ENCODE measurements at places on chromosomes 3 and 15. TPM values are rescaled to one million over a fixed set of nuclear protein-coding genes. Genes with fewer than 3 reads are reported as not detected.
A peak's percentile ranks its signal among the peaks of the same experiment; 100 is the strongest.

- DNase-seq, result no peak
Observed at GRCh38 chr15:80496096-80496495, 91.9 kb downstream of the ARNT2 start.

- no peak for DNase-seq
Observed at GRCh38 chr3:100635273-100635701, 25.9 kb downstream of the ADGRG7 start.

- no peak for DNase-seq
Observed at GRCh38 chr3:139811331-139811730, 123.7 kb upstream of the CLSTN2 start.

DNA sequence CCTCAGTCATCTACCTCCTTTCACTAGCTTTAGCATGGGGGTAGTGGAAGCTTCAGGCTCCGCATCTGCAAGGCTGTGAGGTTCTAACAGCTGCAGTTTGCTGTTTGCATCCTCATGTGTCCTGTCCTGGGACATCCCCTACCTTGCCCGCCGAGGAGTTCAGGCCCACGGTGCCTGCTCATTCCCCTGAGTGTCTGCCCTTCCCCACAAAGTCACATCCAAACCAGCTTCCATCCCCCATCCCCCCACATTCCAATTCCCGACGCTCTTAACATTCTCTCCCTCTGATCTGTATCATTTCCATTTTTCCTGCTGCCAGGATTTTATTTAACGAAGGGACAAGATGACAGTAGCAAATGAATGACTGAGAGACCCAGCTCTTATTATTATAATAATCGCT lies 43.8 kb downstream of the HRH1 start:
- no peak for DNase-seq

Gene CSPG4
- not detected for total RNA-seq

- DNase-seq, result no peak
Observed at GRCh38 chr15:39598958-39599845, 18.3 kb downstream of the THBS1 start.

GRCh38 chr15:76776480-76776879 lies 128.7 kb downstream of the SCAPER start:
- DNase-seq, result no peak

DNA sequence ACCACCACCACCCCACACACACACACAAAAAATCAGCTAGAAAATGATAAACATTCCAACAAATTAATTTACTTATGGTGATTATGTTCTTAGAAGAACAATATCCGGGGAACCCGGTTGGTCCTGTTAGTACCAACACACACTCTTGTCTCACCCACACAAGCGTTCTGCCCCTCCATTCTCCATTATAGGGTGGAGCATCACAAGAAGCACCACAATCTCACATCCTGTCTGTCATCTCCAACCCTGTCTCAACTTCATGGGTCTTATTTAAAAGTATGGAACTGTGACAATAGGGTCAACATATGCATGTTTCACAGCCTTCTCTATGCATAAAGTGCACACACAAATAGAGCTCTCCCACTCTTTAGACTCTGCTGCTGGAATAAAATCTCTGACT lies 5.6 kb downstream of the GSK3B start:
- DNase-seq, result no peak

GRCh38 chr3:44284949-44285348 lies 43.3 kb downstream of the TOPAZ1 start:
- DNase-seq, result no peak

DNA sequence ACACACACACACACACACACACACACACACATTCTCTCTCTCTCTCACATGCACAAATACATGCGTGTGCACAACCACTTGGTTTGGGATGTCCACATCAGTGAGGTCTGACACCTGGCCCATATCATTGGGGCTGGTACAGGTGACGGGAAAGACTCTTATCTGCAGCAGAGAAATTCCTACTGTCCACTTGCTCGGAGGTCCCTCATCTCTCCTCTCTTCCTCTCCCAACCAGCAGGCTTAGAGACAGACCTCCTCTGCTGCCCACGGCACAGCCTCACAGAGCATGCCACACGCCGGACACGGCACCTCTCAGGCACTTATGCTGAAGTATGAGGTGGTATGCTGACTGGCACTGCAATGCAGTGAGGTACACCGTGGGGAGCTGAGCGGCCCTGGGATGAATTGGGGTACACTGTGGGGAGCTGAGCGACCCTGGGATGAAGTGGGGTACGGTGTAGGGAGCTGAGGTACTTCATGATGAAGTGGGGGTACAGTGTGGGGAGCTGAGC lies 41.7 kb downstream of the MAGEF1 start:
- no peak for DNase-seq

DNA sequence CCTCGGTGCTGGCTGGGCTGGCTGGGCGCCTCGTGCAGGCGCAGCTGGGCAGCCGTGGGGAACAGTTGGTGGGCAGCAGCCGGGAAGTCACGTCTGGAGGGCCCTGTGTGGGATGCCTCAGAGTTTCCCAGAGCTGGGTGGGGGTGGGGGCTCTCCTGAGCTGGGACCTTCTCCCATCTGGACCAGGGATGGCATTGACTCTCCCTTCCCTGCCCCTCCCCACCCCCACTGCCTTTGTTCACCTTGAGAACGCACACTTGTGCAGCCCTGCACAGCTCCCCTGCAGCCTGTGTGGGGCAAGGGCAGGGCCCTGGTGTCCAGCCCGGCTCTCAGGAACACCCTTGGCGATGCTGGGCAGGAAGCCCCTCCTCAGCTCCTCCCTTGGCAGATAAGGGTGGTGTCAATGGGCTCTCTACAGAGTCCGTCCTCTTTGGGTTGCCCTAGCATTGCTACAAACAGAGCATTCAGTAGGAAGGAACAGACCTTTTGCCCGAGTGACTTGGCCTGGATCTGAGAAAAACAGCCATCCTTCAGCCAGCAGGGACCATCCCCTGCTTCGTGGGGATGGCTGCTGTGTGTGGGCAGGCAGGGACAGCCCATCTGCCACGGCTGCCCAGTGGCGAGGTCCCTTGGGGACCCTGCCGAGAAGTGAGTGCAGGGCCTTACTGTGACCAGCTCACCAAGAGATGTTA lies 25.5 kb upstream of the KLF13 start:
- DNase-seq, result no peak

DNA sequence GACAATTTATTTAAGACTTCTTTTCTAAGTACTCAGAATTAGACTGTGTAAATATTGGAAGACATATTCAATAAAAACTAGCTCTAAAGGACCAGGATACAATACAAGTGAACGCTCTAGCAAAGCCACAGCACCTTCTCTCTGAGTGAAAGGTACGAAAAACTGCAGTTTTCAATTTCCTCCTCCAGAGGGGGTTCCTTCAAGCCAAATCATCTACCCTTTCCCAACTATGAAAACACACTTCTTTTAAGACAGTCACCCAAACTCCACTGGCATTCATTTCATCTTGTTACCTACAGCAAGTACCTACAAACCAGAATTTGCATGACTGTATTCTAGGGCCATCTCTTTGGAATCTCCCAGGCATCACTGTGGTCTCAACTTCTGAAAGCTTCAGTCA lies 165.8 kb downstream of the ERC2 start:
- DNase-seq, result no peak

DNA sequence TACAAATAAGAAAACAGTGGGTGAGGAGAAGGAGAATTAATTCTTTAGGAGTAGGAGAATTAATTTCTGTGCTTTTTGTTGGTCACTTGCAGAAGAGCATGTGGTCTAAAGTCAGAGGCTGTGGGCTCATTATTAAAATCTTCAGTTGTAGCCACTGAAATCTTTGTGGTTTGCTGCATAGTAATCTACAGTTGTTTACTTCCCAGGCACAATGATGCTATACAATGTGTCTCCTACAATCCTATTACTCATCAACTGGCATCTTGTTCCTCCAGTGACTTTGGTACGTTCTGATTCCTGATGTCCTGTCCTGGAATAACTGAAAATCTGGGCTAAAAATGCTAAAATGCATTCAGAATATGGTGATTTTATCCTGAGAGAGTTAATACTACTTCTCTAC lies 21.0 kb downstream of the IFT122 start:
- no peak for DNase-seq

- DNase-seq, result no peak
Observed at GRCh38 chr3:49793486-49794085, 6.1 kb downstream of the CDHR4 start.

- no peak for DNase-seq
Observed at GRCh38 chr3:106255870-106256248, 387.0 kb upstream of the CBLB start.

GRCh38 chr15:38202361-38202760 lies 50.3 kb upstream of the SPRED1 start:
- DNase-seq, result no peak

Gene AP3B2
- not detected for total RNA-seq

Gene SPINK8
- not detected for total RNA-seq

Gene WDR72
- not detected for total RNA-seq

Gene MYL3
- total RNA-seq, result not detected

- DNase-seq, result no peak
Observed at GRCh38 chr3:144148356-144148755, 176.7 kb downstream of the DIPK2A start.

DNA sequence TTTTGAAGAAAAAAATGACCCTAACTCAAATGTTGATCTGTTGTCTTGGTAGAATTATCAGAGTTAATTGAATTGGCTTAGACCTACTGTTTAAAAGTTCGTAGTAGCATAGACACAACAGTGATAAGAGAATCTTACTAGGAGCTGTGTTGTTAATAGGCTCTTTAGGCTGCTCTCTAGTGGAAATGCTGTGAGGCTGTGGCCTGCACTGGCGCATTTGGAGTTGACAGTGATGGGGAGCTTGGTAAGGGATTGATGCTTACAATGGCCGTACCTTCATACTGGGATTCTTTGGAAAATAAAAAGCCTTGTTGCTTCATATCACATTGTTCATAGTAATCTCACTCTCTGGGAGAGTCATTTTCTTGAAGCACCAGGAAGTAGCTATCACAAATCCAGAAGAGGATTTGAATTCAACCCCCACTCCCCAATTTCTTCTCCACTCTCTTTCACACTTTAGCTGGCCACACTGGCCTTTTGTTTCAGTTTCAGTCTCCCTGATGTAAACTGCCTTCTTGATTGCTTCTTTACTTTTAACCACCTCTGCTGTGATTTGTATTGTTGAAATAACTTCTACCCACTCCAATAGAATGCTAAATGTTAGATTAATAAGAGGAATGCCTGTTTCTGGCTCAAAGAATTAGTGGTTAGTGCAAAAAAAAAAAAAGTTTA lies 56.6 kb downstream of the CEP63 start:
- no peak for DNase-seq

DNA sequence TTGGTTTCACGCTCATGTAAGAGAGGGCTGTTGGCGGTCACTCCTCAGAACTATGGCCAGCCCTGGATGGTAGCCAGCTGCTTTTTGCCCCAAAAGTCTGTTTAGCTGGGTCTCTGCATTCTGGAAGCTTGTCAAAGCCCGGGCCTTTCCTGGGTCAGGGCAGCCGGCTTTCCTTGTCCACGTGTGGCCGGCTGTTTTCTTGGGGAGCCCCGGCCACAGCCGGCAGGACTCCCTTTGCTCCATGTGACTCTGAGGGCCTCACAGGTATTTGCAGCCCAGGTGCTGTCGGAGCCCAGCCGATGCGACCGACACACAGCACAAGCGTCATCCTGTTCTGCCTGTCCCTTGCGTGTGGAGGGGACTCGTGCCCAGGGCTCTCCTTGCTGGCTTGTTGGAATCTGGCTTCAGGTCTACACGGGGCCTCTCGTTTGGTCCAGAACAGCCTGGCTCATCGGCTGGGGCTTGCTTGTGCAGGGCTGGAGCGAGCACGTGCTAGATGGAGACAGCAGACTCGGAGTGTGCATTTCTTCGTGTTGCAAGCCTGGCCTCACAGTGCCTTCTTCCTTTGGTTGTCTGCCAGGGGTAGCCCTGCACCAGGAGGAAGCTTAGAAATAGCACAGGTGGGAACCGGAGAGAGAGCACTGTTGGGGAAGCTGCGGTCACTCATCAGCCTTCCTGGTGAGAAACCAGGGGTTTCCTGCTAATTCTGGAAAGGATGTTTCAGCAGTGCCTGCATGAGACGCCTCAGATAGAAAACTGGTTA lies 51.5 kb downstream of the PGPEP1L start:
- DNase-seq, result no peak

Gene KNG1
- not detected for total RNA-seq

- DNase-seq, result no peak
Observed at GRCh38 chr3:47342151-47342550, 38.7 kb upstream of the PTPN23 start.

GRCh38 chr3:71562938-71563337 lies 20.6 kb downstream of the FOXP1 start:
- no peak for DNase-seq

Gene SLC22A14
- total RNA-seq, result not detected

GRCh38 chr3:66938338-66938963 lies 59.7 kb upstream of the KBTBD8 start:
- peak; percentile 77 for DNase-seq

Gene NR2E3
- total RNA-seq, result not detected

GRCh38 chr3:11535243-11535960 lies 108.3 kb downstream of the VGLL4 start:
- DNase-seq, result no peak

GRCh38 chr3:148373961-148374360 lies 323.7 kb upstream of the AGTR1 start:
- no peak for DNase-seq

- DNase-seq, result no peak
Observed at GRCh38 chr3:167671878-167672427, 18.2 kb upstream of the WDR49 start.

Gene NANOGP8
- not detected for total RNA-seq

DNA sequence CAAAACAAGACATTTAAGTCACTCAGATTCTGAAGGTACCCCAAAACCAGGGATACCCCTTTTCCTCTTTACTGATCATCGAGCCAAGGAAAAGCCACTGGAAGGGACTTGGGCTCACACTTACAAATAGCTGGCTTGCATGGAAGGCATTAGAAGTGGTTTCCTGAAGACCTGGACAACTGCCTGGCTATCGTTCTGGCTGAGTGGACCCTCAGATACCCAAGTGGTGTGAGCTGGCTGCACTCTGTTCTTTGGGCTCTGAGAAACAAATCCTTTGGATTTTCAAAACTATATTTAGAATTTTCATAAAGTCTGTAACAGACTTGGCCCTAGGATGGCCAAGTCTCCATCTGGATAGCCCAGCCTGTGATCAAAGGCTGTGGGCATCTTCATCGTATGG lies 110.1 kb upstream of the CTDSPL start:
- no peak for DNase-seq

Gene LEKR1
- total RNA-seq, result 0.14 TPM

DNA sequence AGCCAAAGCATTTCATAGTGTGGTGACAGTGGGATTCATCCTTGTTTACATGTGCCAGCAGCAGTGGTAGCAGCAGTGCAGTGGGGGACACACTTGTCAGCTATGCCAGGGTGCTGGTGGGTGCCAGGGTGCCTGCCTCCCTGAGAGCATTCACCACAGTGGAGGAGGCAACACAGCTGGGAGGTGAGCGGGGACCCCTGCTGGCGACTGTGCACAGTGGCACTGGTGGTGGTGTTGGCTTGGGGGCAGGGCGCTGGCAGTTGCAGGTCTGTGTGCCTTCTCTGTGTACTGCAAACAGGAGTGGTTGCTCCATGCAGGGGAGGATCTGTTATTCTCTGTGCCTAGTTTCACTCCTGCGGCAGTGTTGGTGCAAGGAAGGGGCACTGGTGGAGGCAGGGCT lies 41.2 kb downstream of the CEP63 start:
- DNase-seq, result no peak

Gene NUP210
- total RNA-seq, result 169 TPM

- DNase-seq, result no peak
Observed at GRCh38 chr15:71313806-71314205, 198.5 kb downstream of the THSD4 start.

Gene PLS1
- total RNA-seq, result 4.6 TPM

Gene RLBP1
- not detected for total RNA-seq

GRCh38 chr3:112134335-112135124 lies 1.5 kb upstream of the GCSAM start:
- peak; percentile 74 for DNase-seq
